ENCODE measurements at places on chromosomes 1 and 21.
A peak's percentile ranks its signal among the peaks of the same experiment; 100 is the strongest.

GRCh38 chr1:246923482-246923881 is 8.3 kb downstream of the AHCTF1 start:
- DNase-seq: no peak

DNA sequence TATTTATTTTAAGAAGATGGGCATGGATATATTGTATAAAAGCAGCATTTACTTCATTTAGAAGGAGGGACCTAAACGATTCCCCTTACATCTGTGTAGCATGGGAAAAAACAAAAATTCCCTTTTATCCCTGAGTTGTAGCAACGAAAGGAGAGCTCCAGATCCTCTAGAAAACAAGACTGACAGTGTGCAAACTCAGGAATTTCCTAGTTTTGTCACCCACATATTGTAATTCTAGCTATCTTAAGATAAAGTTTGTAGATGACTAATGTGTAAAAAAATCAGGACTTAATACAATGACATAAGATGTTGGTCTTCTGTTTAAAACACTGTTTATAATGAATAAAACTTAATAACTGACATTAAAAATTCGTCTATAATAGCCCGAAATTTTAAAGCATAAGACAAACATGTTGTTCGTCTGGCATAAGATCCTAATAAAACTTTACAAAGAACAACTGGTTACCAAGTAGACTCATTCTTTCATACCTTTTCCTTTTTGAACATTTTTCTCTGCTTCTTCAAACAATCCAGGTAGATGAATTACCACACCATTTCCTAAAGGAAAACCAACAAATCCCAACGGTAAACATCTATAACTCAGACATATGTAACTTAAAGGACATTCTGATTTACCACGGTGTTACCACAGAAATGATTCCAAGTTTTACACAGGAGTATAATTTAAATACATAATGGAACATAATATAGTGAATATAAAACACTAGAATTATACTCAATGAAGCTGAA is 15.2 kb downstream of the ADSS2 start:
- DNase-seq: no peak

- no peak for DNase-seq
These were observed 2.8 kb downstream of the AIRE start for GRCh38 chr21:44288251-44289110.

GRCh38 chr1:220113136-220113695 is 19.3 kb downstream of the IARS2 start:
- DNase-seq: peak; percentile 68

- DNase-seq: no peak
These were observed 35.6 kb downstream of the CHAF1B start for GRCh38 chr21:36420571-36421339.

GRCh38 chr1:204742676-204743251 is 57.2 kb upstream of the LRRN2 start:
- no peak for DNase-seq

DNA sequence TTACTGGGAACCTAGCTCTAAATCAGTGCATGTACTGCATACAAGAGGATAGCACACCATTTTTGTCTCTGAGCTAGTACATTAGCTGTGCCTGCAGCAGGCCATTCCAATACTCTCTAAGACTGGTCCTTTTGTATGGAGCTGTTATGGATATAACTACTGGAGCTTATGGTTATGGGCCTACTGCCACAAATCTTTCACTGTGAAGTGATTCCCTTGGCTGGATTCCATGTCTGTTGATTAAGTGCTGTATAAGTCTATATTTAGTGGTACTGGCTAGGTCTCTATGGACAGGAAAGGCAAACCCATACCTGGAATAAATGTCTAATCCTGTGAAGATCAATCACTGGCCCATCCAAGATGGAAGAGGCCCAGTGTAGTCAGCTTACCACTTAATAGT is 12.0 kb downstream of the ZFYVE9 start:
- DNase-seq: no peak

- no peak for DNase-seq
These were observed at the start of gene PLA2G5 for GRCh38 chr1:20069874-20070273. PLA2G5 (plus strand) TSS chr1:20070194; CDS start chr1:20084831, 14,637 bp downstream.

DNA sequence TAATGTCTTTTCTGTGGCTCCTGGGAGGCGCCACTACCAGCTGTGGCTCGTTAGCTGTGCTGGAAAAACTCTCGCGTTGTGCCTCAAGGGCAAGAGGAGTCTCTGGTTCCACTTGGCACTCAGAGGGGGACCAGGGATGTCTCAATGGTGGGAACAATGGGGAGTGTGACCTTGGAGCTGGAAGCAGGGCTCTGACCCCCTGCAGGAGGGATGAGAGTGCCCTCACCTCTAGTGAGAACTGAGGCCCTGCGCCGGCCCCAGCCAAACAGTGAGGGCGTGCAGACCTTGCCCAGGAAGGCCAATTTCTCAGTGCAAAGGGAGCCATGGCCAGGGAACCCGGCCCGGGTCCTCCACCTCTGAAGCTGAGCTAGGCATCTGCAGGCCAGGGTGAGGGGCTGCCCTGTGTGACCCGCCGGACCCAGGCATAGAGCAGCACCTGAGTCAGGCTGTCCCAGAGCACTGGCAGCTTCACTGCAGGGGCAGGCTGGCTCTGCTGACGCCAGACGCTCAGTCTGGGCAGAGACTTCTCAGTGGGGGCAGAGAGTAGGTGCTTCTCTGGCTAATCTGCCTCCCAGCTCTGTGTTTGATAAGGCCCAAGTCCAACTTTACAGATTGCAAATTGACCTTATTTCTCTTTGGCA is 1.8 kb downstream of the RD3 start:
- DNase-seq: no peak

GRCh38 chr1:247825362-247825761 is 1.4 kb upstream of the OR14A16 start:
- DNase-seq: no peak

- DNase-seq: no peak
These were observed 4.2 kb downstream of the C1orf226 start for GRCh38 chr1:162385702-162386101.

DNA sequence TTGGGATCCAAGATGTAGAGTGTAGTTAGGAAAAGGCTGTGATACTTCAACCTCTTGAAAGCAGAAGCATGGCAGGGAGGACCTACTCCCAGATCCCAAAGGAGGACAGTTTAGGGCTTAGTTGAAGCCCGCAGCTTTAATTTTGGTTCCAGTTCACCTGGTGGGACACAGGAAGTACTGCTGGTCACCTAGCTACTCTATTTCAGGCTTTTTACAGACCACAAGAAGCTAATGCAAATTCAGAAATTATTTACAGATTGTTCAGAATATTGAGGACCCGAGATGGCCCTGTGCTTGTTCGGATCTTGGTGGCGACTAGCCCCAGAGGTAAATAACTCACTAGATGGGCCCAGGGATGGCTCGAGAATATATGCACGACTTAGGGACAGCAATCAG is 6.4 kb upstream of the SMCP start:
- no peak for DNase-seq

DNA sequence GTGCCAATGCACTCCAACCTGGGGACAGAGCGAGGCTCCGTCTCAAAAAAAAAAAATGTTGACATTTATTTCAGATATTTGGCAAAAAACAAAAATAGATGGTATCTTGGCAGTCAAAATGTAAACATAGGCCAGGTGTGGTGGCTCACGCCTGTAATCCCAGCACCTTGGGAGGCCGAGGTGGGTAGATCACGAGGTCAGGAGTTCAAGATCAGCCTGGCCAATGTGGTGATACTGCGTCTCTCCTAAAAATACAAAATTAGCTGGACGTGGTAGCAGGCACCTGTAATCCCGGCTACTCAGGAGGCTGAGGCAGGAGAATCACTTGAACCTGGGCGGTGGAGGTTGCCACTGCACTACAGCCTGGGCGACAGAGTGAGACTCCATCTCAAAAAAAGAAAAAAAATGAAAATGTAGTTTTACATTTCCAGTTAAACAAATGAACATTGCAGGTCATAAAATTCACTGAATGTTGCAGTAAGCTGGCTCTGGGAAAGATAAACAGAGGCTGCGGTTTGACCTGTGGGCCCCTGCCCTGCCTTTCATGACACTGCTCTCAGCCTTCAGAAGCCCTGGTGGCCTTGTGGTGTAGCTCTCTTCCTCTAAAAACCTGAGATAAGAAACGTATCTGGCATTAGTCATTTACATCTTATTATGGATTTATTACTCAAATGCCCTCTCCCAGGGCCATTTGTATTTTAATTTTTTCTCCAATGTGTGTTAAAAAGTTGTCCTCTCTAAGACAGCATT is 12.2 kb upstream of the SLC44A3 start:
- DNase-seq: peak; percentile 4

DNA sequence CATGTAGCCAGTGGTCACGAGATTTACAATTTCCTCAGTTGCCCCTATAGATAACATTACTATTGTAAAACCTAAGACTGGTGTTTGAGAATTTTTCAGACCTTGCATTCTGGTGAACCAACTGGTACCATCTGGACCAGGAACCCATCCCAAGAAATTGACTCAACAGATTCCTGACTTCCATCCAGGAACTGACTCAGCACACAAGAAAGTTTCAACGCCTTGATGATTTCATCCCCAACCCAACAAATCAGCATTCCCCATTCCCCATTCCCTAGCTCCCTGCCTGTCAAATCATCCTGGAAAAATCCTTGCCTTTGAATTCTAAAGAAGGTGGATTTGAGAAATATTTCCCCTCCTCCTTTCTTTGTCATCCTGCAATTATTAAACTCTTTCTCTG is 529.8 kb upstream of the PRMT6 start:
- no peak for DNase-seq

- no peak for DNase-seq
These were observed 124.8 kb downstream of the AK5 start for GRCh38 chr1:77406661-77407060.

- no peak for DNase-seq
These were observed 28.5 kb upstream of the RNF2 start for GRCh38 chr1:185016880-185017279.

DNA sequence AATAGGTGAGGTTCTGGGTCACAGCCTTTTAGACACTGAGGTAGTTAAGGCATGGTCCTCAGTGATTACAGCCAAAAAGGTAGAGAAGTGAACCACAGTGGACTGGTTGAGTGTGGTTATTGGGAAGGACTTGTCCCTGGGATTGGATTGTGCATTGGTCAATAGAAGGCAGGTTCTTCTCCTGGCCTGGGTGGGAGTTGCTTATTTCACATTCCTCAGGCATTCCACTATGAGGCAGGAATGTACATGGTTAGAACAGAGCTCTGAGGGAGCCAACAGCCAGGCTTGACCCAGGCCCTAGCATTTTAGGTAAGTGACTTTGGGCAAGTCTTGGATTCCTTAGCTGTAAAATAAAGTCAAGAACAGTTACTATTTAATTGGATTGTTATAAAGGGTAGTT is 97.9 kb upstream of the MARK1 start:
- no peak for DNase-seq

DNA sequence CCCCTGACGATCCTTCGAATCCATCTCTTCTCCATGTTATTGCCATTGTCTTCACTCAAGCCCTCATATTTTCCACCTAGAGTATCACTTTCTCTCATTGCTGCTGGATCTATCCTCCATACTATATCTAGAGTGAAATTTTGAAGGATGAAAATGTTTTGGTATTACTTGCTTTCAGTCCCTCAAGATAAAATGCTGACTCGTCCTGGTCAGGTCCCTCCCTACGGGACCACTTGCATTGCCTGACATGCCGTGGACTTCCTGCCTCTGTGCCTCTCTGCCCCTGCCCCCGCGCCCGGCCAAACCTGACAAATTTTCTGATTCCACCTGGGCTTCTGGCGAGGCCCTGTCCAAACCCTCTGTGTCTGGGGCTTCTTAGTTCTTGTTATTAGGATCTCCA is 23.6 kb downstream of the SPATA46 start:
- no peak for DNase-seq

- DNase-seq: no peak
These were observed 71.1 kb upstream of the CD34 start for GRCh38 chr1:207981976-207982375.

GRCh38 chr1:156266051-156266450 is 16.6 kb downstream of the SMG5 start:
- no peak for DNase-seq

DNA sequence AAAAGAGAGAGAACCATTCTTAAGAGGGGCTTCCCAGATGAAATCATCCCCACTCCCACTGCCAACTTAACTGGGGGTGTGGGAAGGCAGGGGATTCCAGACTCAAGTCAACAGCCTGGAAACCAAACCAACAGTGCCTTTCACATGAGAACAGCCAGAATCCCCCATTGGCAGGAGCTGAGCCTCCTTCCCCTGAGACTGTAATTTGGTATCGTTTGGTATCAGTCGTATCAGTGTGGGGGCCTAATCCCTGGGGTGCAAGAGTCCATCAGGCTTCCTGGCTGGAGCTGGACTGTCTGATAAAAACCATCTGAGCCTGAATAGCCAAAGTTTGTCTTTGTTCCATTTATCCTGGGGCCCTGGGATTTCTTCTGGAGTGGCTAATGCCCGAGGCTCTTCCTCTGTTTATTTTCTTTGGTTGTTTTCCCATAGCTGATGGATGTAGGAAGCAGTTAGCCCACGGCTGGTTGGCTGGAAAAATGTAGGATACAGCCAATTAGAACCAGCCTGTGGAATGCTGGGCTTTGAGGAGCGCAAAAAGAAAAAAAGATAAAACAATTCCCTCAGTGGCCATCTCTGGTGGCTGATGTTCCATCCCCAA is 84.6 kb downstream of the LAMC2 start:
- DNase-seq: no peak

DNA sequence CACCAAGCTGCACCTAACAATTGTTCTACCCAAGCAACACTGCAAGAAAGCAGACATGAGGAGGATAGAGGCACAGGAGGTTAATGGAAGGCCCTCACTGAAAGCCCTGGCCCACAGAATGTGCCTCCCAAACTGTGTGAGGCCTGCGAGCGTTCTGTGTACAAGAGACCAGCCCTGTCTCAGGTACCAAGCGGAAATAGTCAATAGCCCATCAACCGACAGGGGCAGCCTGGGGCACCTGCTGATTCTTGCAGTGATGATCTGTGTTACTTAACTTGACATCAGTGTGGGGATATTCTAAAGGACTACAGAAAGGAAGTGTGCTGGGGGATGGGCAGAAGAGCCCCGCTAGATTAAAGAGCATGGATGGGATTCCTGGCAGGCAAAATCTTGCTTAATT is 392.4 kb downstream of the KCNH1 start:
- no peak for DNase-seq

DNA sequence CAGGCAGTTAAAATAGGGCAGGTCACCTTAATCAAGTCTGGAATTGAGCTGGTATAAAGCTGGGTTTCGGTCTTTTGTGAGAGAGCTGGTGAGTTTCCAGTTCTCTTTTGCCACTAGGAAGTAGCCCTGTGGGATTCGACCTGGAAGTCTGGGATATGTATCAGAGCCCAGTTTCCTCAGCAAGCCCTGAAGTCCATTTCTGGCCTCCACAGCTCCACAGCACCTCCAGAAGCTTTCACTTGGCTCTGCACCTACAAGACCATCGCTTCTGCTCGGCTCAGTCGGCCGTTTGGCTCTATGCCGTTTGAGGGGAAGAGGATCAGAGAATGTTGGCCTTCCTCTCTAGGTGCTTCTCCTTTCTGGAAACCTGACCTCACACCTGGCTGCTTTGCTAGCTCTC is 148.0 kb downstream of the GALNT2 start:
- DNase-seq: no peak

GRCh38 chr1:78334952-78335351 is 155.8 kb upstream of the PTGFR start:
- no peak for DNase-seq

- DNase-seq: no peak
These were observed 9.4 kb downstream of the SLC25A44 start for GRCh38 chr1:156203331-156203730.

GRCh38 chr1:199946305-199947155 is 81.0 kb upstream of the NR5A2 start:
- no peak for DNase-seq
